ENCODE measurements at places on chromosomes 12 and 14.
A peak's percentile ranks its signal among the peaks of the same experiment; 100 is the strongest.

GRCh38 chr14:40345334-40345733 is 913.1 kb upstream of the FBXO33 start:
- ATAC-seq = no peak

- peak; percentile 74 for ATAC-seq
These were observed 41.9 kb upstream of the NCOR2 start for GRCh38 chr12:124609041-124609989.

DNA sequence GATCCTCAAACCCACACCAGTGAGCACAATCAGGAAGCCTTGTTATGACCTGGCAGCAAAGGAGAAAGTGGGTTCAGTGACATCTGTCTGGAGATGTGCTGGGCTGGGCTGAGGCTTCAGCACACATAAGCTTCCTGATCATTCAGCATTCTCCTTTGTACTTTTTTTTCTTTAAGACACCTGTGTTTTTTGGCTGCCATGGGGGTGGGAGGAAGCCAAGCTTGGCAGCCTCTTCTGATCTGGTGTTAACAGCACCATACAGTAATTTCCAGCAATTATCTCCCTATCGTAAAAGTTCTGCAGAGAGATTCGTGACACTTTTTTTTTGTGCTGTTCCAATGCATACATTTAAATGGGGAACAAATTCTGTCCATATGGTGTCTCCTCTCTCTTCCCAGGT is 38.9 kb upstream of the RASSF3 start:
- ATAC-seq = no peak

- peak; percentile 8 for ATAC-seq
These were observed 471 bp downstream of the MTRFR start for GRCh38 chr12:123233505-123234308.

DNA sequence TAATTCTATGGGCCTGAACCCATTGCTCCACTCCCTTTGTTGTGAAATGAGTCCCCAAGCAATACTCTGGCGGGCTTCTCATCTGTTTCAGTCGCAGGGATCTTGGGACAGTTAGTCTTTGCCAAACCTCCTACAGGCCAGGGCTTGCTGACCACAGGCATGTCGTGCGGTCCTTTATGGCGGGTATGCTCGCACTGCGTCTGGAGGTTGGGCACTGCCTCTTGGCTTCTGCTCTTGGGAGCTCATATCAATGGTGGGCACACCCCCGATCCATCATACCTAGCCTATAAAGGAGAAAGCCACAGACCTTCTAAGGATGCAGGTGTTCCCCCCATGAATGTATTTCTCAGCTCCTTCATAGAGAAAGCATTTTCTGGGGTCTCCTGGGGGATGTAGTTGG is 99.3 kb downstream of the AACS start:
- no peak for ATAC-seq

DNA sequence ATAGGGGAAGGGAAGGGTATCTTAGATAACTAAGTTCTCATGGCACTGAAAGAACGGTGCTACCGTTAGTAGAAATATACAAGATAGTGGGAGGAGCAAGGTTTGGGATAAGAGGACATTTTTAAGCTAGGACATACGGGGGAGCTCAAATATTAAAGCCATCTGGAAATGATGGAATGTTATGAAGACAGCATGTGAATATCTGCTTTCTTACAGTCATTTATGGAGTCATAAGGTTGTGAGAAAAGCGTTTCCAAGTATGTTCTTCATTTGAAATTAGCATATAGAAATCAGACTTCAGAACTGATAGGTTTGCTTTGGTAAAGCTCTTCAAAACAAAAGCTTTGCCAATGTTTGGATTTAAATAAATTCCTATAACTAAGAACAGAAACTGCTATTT is 62.3 kb downstream of the OTOGL start:
- ATAC-seq = no peak

GRCh38 chr12:99976762-99977161 is 8.0 kb downstream of the ANKS1B start:
- no peak for ATAC-seq

- no peak for ATAC-seq
These were observed 46.6 kb upstream of the ZDHHC17 start for GRCh38 chr12:76717314-76717713.

GRCh38 chr12:28328967-28329366 is 138.7 kb downstream of the CCDC91 start:
- no peak for ATAC-seq

- ATAC-seq = no peak
These were observed 92.0 kb downstream of the SCARB1 start for GRCh38 chr12:124771462-124772288.

DNA sequence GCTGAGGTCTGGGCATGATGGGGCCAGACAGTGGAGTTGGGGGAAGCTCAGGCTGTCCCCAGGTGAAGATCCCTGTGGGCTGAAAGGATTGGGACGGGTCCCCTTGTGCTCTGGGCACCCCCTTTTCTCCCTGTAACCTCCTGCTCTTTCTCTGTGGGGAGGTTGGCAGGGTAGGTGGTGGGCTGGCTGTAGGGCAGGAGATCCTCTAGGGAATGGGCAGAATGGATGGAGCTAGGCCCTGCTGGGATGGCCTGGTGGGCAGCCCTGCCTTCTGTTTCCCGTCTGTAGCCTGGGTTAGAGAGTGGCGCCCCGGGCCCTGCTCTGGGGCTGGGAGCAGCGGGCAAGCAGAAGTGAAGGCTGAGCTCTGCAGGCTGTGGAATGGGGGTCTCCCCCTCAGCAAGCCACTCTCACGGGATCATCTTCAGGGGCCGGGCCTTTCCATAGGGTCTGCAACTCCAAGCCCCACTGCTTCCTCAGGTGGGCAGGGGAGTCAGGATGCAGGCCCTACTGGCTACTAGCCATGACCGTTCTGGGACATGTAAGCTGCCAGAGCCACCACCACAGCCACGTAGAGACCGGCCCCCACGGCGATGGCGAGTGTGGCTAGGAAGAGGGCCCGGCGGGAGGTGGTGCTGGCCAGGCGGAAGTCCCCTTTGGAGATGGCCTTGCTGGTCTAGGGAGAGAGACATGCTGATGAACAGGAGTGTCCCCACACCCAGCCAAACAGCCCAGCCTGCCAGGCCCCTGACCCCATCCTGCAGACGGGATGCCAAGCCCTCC is 18.8 kb downstream of the SYNDIG1L start:
- no peak for ATAC-seq

- no peak for ATAC-seq
These were observed 39.7 kb upstream of the EML1 start for GRCh38 chr14:99753225-99754140.

DNA sequence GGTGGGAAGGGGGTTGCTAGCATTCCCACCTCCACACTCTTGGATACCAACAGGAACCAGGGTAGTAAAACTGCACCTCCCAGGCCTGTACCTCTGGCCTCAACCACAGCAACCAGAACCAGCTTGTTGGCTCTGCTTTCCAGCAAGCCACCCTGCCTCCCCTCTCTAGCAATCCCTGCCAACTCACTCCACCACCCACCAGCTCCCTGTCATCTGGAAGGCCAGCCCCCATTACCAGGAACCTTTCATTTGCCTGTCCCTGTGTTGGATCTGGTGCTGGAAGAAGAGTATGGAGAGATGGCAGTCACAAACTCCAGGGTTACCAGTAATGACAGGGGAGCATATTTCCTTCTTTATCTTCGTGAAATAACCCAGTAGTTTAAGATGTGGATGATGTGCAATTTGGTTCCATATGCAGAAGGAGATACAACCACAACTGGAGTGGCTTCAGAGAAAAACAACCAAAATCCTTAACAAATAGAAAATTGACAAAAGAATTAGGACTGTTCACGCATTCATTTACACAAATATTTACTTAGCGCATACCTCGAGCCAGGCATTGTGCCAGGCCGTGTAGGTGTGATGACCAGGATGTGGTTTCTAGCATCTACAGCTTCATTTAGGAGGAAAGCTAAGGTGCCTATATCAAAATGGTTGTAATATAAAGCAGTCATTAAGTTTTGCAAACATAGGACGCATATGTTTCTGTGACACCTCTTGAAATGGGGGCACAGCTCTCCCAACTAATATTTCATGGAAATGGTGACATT is 3.4 kb downstream of the B4GALNT3 start:
- no peak for ATAC-seq

DNA sequence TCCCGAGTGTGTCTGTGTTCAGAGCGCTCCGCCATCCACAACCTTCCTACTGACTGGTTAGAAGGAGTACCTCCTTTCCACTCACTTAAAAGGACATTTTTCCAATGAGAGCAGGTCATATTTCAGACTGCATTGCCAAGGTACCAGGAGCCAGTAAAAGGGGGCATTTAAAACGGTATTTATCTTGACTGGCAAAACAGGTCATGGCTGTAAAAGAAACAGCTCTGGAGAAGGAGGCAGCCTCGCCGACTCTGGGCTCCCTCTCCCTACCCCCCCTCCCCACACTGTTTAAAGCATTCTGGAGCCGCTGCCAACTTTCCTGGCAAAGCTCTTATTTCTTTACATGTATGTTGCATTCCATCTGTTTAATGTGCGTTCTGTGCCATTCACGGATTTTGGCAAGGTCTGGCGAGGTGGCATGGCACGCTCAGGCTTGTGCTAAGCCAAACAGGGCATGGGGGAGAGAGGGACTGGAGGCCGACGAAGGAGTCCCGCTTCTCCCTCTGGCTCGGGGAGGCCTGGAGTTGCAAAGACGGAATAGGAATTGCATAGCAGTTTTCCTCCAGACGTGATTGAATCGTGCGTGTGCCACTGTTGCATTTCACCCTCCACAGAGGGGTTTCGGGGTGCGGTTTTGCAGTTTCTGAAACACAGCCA is 41.2 kb upstream of the MED13L start:
- ATAC-seq = no peak

GRCh38 chr12:13596714-13597113 is 384.7 kb downstream of the GRIN2B start:
- ATAC-seq = no peak

GRCh38 chr12:41527534-41528116 is 339.5 kb downstream of the PDZRN4 start:
- ATAC-seq = no peak

- no peak for ATAC-seq
These were observed 178.8 kb downstream of the GRIP1 start for GRCh38 chr12:66500091-66500490.

GRCh38 chr14:99234961-99235571 is 36.9 kb downstream of the BCL11B start:
- peak; percentile 55 for ATAC-seq

GRCh38 chr12:57609101-57609780 is 2.0 kb upstream of the ARHGEF25 start:
- no peak for ATAC-seq

GRCh38 chr12:131046813-131047788 is 93.4 kb downstream of the ADGRD1 start:
- ATAC-seq = no peak

GRCh38 chr14:73245480-73246325 is 8.4 kb downstream of the PAPLN start:
- ATAC-seq = peak; percentile 69

DNA sequence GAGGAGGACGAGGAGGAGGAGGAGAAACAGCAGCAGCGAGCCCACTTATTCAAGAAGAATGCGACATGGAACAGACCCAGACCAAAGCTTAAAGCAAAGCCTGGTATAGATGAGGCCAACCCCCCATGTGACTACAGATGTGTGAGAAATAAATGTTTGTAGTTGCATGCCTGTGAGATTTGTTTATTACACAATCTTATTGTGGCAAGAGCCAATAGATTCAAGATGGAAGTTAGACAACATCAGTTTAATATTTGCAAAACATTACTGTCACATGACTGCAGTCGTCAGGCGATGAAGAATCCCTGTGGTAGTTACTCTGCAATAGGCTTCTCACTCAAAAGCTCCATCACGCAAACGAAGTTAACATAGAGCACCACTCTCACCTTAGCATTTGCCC is 17.2 kb upstream of the SLC35F4 start:
- no peak for ATAC-seq

DNA sequence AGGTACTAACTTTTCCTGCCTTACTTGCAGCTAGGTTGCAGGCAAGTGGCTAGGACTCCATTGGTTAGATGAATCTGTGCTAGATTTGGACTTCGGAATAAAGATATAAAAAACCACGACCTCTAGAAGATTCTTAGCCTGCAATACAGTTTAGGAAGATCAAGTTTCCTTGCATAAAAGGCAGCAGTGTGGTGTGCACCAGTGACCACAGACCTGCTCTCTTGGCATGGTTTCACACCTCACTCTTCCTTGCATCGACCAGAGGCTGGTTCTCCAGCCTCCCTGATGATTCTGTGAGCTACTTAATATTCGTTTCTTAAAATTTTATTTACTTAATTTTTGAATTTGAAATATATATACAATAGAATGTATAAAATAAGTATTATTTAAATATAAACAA is 9.8 kb downstream of the KLHDC1 start:
- ATAC-seq = no peak

GRCh38 chr14:87748558-87748957 is 244.4 kb downstream of the GALC start:
- no peak for ATAC-seq

- ATAC-seq = no peak
These were observed 340.2 kb upstream of the DDHD1 start for GRCh38 chr14:53493320-53493719.

- no peak for ATAC-seq
These were observed 122.0 kb upstream of the DHRS4 start for GRCh38 chr14:23831596-23831995.

- ATAC-seq = no peak
These were observed 56.2 kb downstream of the NELL2 start for GRCh38 chr12:44819884-44820283.

DNA sequence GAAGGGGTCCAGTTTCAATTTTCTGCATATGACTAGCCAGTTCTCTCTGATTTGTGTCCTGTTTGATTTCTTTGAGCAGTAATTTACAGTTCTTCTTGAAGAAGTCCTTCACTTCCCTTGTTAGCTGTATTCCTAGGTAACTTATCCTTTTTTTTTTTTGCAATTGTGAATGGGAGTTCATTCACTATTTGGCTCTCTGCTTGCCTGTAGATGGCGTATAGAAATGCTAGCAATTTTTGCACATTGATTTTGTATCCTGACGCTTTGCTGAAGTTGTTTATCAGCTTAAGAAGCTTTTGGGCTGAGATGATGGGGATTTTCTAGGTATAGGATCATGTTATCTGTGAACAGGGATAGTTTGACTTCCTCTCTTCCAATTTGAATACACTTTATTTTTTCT is 77.6 kb upstream of the NID2 start:
- ATAC-seq = no peak

GRCh38 chr14:96987086-96987474 is 189.9 kb downstream of the VRK1 start:
- ATAC-seq = peak; percentile 30

GRCh38 chr12:88362439-88362838 is 217.8 kb downstream of the KITLG start:
- no peak for ATAC-seq

- ATAC-seq = no peak
These were observed 2.6 kb downstream of the GPR162 start for GRCh38 chr12:6824085-6824775.

DNA sequence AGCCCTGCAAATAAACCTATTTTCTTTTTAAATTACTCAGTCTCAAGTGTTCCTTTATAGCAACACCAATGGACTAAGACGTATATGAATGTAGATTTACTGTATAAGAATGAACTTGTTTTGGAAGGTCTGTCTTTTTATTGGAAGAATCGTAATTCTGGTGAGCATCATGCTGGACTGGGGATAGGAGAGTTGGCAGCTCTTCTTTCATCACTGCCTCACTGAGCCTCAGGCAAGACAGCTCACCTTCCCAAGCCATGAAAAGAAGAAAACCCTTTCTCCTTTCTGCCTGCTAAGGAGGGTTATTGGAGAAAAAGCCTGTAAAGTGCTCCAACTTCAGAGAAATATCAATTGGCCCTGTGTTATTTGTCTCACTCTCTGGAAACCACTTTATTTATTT is 9.1 kb upstream of the RNF34 start:
- ATAC-seq = no peak

GRCh38 chr12:49483619-49484018 is 55.2 kb upstream of the KCNH3 start:
- ATAC-seq = no peak

- ATAC-seq = no peak
These were observed 37.5 kb downstream of the RPGRIP1 start for GRCh38 chr14:21317398-21317797.

All from activated CD4-positive, CD25-positive, alpha-beta regulatory T cell treated with anti-CD3 and anti-CD28 coated beads, Interleukin-2, amount 50 U/mL, for 24 hours (primary cell).